Memory B cell (primary cell): ENCODE measurements at places on chromosomes 13 and 19.

DNA sequence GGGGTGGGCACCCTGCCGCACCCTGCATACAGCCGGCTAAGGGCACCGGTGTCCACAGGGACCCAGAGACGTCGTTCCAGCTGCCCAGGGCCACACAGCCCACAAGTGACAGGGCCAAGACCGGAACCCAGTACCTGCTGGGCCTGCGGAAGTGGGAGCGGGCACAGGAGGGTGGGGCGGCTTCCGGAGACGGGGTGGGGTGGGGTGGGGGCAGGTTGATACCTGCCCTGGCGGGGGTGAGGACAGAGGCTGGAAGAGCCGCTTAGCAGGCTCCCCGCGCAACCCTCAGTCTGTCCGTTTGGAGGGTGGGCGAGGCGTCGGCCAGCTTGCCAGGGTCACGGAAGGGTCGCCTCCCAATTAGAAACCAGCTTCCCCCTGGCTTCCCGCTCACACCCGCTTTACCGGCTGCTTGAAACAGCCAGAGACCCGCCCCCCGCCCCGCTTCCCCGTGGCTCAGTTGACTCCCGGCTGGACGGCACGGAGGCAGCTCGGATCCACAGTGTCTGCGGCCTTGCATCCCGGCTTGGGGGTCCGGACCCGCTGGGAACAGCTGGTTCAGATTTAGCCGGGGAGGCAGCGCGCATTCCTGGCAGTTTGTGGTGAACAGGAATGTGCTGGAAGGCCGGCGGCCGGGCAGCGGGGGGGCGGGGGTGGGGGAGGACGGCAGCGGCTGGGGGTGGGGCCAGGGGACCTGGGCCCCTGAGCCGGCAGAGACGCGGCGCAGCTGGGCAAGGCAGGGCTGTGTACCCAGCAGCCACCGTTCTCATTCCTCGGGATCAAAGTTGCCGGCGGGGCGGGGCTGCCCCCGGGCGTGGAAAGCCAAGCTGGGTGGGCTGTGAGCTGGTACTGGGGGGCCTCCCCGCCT, 1.9 kb downstream of the CNN2 start:
- DNase-seq = no peak

- DNase-seq = no peak
Observed at GRCh38 chr19:16370641-16371391, 46.2 kb downstream of the KLF2 start.

DNA sequence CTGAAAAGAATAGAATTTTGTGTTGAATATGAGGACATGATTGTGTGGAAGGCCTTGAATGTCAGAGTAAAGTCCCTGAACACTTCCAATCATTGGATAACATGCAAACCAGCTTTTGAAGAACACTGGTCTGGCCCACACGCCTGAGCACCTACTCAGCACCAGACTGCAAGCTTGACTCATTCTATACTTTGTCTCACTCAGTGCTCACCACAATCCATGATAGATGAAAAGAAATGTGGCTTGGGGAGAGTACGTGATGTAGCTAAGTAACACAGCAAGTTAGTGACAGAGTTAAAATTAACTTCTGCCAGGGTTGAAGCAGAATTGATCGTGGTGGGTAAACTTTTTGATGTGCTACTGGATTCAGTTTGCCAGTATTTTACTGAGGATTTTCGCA, 12.0 kb downstream of the DLEU7 start:
- no peak for DNase-seq

GRCh38 chr19:39778763-39779162, at the start of gene LEUTX:
Gene LEUTX, plus strand, starts transcription at chr19:39778854. Its CDS starts 67 bp downstream, at chr19:39778921.
- DNase-seq = no peak

DNA sequence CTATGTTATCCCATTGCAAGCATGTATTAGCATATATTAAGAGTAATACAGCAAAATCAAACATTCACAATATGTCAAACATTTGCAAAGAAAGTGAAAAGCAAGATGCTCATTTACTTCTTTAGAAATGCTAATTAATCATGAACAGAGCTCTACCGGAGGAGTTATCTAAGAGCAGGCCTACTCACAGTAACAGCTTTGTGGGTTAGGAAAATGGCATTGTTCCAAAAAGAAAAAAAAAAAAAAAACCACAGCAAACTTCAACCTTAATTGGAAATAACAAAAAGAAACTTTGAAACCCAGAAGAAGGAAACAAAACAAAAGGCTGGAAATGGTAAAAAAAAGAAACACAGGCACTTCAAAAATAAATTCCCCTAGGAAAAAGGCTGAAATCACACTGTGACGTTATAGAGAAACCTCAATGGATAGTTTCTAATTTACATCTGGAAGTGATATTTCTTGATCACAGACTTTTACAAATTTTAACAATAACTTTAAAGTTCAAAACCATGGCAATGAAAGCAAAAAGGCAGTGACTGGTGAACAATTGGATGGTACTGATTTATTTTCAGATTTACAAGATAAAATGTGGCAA, 1236.8 kb upstream of the SPRY2 start:
- DNase-seq = no peak

- DNase-seq = no peak
Observed at GRCh38 chr13:113617961-113618360, 33.4 kb downstream of the TFDP1 start.

DNA sequence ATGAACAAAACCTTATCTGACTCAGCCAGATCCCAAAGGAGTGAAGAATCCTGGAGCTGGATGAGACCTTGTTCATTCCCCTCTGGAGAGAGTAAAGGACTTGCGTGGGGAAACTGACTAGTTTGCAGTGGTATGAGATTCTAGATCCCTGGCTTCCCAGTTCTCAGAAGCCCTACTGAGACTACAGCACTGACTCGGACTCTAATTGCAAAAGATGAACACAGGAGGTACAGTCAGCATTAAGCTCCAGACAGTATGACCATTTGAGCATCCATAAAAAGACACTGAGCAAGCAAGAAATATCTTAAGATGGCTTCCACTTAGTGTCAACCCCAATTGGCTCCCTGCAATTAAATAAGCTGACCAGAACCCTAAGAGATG, 6.8 kb downstream of the ZC3H4 start:
- no peak for DNase-seq

- DNase-seq = no peak
Observed at GRCh38 chr13:19766591-19766990, 16.2 kb downstream of the PSPC1 start.

GRCh38 chr19:45879055-45879454, 6.9 kb downstream of the IRF2BP1 start:
- no peak for DNase-seq

- no peak for DNase-seq
Observed at GRCh38 chr13:48630773-48631172, 23.0 kb upstream of the CYSLTR2 start.

DNA sequence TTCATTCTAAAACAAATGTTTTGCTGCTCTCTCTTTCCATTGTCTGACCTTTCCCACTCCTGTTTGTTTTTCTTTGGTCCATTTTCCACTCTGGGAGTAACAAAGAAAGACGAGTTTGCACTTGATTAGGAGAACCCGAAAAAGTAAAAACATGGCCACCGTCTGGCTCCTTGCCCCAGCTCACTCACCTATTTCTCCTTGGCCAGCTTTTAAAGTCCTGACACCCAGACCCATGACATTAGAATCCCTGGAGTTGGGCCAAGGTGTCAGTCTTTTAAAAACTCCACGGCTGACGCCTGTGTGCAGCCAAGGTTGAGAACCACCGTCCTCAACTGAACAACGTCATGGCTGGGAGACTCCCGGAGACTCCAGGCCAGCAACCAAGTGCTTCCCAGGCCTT, 63.6 kb upstream of the FLT1 start:
- no peak for DNase-seq

GRCh38 chr19:30690935-30691818, 319.0 kb downstream of the ZNF536 start:
- no peak for DNase-seq

GRCh38 chr19:35399948-35400772, 29.3 kb downstream of the GPR42 start:
- DNase-seq = no peak

DNA sequence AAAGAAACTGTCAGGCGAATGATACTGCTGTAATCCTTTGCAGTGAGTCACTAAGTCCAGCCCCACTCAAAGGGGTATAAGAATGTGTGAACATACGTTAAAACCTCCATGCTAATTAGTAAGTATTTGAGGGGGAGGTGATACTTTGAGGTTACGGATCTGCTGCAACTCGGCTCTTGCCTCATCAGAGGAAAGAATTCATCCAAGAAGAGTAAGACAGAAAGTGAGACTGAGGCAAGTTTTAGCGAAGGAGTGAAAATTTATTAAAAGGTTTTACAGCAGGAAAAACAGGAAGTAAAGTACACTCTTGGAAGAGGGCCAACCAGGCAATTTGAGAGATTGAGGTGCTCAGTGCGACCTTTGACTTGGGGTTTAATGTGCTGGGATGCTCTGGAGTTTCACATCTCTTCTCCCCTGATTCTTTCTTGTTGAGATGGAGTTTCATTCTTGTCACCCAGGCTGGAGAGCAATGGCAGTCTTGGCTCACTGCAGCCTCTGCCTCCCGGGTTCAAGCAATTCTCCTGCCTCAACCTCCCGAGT, 9.8 kb downstream of the CLEC4M start:
- no peak for DNase-seq
